T1000 (cell line): ENCODE measurements at places on chromosomes 7 and 10.

DNA sequence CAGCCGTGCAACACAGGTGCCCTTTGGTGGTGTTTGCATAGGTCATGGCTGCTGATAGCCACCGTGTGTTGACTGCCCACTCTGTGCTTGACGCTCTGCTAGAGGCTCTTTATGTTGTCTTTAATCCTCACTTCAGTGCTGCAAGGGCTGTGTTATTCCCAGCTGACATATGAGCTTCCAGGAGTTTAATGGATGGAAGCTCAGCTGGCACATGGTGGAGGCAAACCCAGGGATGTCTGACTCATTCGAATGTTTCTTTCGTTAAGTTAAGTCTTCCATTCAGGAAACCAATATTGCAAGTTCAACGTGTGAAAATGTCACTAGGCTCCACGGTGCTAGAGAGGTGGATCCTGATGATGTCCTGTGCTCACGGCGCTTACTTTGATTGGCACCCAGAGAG is 378.4 kb downstream of the DPP6 start:
- DNase-seq, result no peak

DNA sequence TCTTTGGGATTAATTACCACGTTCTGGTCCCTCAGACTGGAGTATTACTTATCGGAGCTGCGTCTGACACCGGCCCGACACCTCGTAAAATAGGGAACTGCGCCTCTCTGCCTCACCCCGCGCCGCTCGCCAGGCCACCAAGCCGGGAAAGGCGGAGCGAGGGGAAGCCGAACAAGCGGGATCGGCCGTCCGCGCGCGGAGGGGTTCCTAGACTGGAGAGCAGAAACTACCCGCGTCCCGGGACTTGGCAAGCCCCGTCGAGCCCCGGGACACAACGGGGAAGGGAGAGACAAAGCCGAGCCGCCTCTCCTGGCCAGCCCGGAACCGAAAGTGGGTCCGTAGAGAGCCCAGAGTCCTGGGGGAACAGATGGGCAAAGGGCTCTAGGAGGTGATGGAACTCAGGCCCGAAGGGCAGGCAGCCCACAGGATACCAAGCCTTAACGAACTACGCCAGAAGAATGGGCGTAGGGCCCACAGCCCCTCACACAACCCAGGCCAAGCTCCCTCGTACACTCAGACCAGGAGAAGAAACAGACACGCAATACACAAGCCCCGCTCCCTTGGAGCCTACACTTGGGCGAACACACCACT is 6.5 kb downstream of the LBX1 start:
- no peak for DNase-seq

DNA sequence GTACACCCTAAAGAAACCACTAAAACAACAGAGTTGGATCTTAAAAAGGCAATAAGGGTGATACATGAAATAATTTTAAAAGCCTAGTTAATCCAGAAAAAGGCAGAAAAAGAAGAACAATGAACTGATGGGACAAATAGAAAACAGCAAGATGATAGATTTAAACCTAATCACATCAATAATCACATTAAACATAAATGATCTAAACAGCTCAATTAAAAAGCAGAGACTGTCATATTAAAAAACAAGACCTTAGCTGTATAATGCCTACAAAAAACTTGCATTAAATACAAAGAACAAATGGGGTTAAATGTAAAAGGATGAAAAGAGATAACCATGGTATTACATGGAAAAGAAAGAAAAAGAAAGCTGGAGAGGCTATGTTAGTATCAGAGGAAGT is 96.2 kb downstream of the RTKN2 start:
- no peak for DNase-seq

DNA sequence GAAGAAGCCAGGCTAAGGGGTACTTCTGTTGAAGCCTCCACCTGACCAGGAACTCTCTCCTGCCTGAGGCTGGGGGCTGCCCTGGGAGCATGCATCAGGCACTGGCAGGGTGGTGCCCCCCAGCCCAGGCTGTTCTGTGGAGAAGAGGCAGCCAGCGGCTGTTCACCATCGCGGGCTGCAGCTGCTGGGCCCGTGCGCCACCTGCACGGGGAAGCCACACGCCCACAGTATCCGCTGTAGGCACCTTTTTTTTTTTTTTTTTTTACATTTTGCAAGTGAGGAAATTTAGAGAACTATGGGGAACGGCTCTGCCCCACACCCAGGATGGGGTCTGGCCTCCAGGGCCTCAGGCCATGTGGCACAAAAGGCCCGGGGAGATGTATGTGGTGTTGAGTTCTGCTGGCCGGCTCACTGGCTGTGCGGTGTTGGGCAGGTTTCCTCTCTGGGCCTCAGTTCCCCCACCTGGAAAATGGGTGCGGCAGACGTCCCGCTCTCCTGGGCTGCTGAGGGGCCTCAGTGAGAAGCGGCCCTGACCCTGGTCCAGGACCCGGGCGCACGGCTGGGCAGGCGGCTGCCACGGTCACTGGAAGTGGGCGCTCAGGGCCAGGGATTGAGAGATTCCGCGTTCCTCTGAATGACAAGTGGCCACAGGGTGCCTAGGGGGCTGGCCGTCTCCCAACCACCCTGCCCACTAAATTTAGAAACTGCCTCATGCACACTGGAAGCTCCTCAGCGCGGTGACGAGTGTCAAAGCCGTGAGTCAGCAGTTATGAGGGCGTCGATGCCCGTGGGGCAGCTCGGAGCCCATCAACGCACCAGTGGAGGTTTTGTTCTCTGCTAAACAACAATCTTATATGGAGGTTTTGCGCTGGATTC is 8.8 kb upstream of the INTS1 start:
- DNase-seq, result peak; percentile 78

GRCh38 chr10:131703941-131704340 is 196.9 kb upstream of the PPP2R2D start:
- DNase-seq, result no peak

GRCh38 chr10:63481815-63482421 is 16.1 kb upstream of the JMJD1C start:
- DNase-seq, result no peak

- no peak for DNase-seq
Observed at GRCh38 chr10:114995468-114996247, 57.7 kb downstream of the TRUB1 start.

DNA sequence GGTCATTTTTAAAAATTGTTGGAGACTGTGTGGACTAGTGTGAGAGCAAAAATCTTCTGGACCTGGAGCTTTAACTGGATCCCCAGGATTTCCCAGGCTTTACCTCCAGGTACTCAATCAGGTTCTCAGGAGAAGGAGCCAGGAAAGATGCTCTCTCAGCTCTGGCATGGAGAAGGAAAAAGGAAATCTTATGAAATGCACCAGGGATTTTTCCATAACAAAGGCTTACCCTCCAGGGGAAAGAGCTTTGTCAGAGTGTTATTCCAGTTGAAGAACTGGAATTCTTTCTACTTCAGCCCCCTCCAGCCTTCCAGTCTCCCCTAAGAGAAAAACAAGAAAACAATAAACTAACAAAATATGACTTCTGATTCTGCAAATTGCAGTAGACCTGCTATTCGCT is 436.7 kb upstream of the ANKRD30A start:
- DNase-seq, result no peak

- DNase-seq, result no peak
Observed at GRCh38 chr10:44733501-44734488, 177.3 kb upstream of the TMEM72 start.

GRCh38 chr10:10394933-10395658 is 622.6 kb upstream of the CELF2 start:
- DNase-seq, result no peak
